Fibroblast of villous mesenchyme (primary cell): ENCODE measurements at places on chromosomes 11 and 22. TPM values are rescaled to one million over a fixed set of nuclear protein-coding genes. Genes with fewer than 3 reads are reported as not detected.
A peak's percentile ranks its signal among the peaks of the same experiment; 100 is the strongest.

DNA sequence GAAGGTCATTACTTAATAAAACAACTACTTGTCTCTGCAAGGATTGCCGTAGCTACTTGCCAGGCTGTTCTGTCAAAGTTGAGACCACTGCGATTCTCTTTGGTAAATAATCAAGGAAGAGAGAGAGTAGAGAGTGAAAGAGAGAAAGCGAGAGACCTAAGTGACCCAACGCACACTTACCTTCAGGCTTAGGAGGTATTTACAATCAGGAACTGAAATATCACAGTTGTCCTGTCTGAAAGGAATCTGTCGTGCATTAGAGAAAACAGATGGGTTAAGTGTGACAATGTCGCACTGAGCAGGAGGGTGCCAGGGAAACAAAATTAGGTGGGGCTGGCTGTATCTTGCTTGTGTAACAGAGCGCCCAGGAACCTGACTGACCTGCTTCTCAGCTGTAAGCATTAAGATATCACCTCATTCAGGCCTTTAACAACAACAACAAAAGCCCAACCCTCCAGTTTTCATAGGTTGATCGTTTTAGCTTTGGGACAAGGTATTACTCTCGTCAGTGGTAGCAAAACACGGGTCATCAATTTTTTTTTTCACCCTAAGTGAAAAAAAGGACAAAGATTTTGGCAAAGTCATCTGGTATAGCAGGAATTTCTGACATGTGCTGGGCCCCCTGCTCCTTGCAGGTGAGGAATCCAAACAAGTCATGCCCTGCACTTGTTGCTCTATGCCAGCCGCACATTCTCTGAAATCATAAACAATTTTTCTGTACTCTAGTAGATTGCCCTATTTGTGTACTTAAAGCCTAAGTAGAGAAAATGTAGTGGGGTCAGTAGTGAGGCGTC lies at the start of gene MUC15:
TSS of gene MUC15 (minus strand) at position 403 of the 794 bp plus-strand sequence. CDS start 5,169 bp downstream, outside the sequence.
- DNase-seq: no peak

GRCh38 chr11:67486481-67487195 lies 3.8 kb downstream of the AIP start:
- DNase-seq: no peak

- DNase-seq: peak; percentile 96
Measured at GRCh38 chr11:95512682-95513081, 276.9 kb downstream of the FAM76B start.

DNA sequence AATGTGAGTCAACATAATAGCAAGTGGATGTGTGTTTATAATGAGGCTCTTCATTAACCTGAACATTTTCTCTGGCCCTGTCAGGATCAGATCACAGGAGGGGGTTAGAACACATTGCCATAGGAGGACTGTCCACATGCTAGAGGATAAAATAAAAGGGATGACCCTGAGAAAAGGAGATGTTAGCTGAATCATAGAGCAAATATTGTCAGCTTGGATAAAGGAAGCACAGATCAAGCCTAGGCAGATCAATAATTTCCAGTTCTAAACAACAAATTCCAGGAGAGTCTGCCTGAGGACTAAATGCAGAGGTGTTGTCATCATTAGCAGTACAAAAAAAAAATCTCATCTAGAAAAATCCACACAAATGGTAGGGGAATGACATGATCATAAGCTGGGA lies 337.9 kb downstream of the LRRC4C start:
- no peak for DNase-seq

DNA sequence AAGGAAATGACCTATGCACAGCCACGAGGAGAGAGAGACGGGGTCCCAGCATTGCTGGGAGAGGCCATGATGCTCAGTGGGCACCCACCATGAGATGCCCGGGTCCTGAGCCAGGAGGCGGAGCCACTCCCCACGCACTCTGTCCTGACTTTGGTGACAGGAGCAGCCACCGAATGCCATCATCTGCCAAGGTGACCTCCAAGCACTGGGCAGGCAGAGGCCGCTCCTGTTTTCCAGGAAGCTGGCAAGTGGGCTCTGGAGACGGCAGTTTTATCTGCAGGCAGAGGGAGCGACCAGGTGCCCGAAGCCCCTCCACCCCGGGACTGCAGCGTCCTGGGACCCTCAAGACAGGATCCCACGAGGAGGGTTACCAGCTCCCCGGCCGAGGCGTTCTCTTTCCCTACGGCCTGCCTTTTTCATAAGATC lies 453.9 kb downstream of the BRD1 start:
- DNase-seq: no peak

DNA sequence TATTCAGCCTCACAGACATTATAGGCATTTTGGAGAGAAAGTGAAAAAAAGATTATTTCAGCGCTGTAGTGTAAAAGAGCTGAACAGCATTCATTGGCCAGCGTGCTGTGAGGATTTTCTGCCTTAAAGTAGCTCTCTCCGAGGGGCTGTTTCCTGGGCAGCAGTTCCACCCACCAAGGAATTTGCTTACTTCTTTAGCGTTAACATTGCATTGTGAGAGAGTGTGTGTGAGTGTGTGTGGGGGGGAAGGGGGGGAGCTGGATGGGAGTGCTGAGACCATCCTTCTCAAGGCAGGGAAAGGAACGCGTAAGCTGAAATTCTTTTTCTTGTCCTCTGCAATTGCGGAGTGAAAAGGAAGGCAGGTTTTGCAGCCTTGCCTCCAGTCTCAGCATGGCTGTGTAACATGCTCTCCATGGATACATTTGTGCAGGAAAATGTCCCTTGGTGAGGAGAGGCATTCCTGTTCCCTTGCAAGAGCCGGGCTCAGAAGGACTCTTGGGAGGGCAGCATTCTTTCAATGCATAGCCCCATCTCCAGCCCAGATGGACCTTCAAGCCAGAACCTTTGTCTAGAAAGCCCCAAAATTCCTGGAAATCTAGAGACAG lies 159.9 kb upstream of the NAV2 start:
- no peak for DNase-seq

DNA sequence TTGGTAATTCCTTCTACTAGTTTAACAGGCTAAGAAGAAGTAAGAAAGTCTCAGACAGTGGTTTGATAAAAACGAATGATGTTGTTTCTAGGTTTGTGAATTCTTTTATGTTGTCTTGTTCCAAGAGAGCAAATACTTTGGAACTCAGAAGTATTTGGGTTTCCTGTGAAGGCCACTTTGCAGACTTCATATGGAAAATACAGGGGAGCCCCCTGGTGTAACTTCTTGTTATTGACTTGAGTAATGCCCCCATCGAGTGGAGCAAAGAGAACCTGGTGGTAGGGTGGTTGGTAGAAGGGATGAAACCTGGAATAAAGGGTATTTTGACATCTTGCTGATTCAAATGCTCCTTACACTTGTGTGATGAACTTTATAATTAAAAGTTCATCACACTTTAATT lies 40.0 kb upstream of the PTH start:
- peak; percentile 1 for DNase-seq

GRCh38 chr11:73956876-73957653 lies 6.2 kb downstream of the DNAJB13 start:
- DNase-seq: no peak

GRCh38 chr11:66956689-66957290 lies 1.4 kb downstream of the PC start:
- peak; percentile 88 for DNase-seq

- DNase-seq: peak; percentile 93
Measured at GRCh38 chr11:68010090-68011041, at the start of gene ALDH3B1. Gene ALDH3B1, plus strand, starts transcription at chr11:68010327. Its CDS starts 4,971 bp downstream, at chr11:68015298.

GRCh38 chr11:118619444-118620197 lies 12.2 kb downstream of the PHLDB1 start:
- DNase-seq: peak; percentile 97

DNA sequence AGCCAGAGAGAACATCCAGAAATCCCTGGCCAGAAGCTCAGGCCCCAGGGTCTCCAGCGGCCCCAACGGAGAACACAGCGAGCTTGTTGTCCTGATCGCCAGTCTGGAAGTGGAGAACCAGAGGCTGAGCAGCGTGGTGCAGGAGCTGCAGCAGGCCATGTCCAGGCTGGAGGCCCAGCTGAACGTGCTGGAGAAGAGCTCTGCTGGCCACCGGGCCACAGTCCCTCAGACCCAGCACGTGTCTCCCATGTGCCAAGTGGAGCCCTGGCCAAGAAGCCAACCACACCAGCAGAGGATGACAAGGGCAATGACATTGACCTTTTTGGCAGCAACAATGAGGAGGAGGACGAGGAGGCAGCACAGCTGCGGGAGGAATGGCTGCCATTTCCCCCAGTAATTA lies 20.6 kb upstream of the SCGB1D1 start:
- no peak for DNase-seq

- DNase-seq: no peak
Measured at GRCh38 chr11:19474211-19474610, 233.5 kb upstream of the E2F8 start.

DNA sequence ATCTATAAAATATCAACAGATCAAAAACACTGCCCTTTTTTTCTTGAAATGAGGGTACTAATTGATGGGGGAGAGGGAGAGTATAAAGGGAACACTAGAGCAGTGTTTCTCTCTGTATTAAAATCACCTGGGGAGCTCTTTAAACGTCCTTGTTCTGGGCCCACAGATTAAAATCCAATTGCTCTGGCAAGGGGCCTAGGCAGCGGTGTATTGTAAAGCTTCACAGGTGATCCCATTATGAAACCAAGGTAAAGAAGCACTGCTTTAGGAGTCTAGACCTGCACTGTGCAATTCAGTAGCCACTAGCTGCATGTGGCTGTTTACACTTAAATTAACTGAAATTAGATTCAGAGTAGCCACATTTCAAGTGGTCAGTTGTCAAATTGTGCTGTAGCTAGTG lies 3.0 kb downstream of the AQP11 start:
- no peak for DNase-seq

DNA sequence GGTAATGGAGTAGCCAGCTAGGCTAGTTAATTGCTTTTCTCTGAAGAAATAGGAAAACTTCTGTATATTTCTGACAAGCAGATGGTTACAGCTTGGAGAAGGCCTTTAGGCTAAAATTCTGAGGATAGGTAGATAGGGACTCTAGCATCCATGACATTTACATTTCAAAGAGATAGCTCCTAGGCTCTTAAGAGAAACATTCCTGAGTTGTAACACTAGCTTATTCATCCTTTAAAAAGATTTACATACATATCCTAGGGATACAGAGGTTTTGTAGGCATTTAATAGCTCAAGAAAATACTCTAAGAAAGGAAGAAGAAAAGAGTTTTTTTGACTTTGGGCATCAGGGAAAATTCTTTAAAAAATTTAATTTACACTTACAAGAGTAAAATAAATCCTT lies 130.9 kb upstream of the CCDC179 start:
- no peak for DNase-seq

DNA sequence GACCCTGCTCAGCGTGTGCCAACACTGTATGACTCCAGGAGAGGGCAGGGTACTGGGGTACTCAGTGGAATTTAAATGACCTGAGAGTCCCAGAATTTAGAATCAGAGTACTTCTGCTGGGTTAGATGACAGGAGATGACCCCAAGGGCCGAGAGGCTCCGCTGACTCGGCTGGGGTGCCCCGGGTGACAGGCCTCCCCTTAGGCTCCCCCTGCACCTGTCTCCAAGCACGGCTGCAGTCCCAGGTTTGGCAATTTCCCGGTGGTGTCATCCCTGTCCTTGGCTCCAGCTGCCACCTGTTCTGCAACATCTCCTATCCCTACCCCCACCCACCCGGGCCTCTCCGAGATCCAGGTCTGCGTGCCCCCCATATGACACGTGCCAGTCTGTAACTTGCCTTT lies 1.3 kb downstream of the ACTN3 start:
- DNase-seq: no peak

- no peak for DNase-seq
Measured at GRCh38 chr11:31141789-31142188, 227.8 kb downstream of the DCDC1 start.

DNA sequence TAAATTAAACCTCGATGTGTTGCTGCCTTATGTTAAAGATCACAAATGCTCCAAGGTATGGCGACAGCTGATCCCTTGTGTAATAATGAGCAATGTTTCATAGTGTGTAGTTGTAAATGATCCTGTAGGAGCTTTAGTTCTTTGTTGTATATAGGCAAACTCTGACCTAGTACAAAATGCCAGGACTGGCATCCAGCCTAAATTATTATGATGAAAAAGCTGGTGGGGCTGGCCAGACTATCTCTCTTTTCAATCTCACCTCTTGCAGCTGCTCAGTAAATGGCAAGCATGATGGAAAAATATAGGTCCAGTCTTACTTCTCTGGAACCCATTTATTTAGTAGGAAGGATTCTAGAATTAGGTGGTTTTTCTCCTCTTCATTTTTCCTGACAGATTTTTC lies 345.1 kb upstream of the C11orf87 start:
- DNase-seq: no peak

GRCh38 chr22:39999144-39999757 lies 4.5 kb downstream of the FAM83F start:
- DNase-seq: peak; percentile 87

DNA sequence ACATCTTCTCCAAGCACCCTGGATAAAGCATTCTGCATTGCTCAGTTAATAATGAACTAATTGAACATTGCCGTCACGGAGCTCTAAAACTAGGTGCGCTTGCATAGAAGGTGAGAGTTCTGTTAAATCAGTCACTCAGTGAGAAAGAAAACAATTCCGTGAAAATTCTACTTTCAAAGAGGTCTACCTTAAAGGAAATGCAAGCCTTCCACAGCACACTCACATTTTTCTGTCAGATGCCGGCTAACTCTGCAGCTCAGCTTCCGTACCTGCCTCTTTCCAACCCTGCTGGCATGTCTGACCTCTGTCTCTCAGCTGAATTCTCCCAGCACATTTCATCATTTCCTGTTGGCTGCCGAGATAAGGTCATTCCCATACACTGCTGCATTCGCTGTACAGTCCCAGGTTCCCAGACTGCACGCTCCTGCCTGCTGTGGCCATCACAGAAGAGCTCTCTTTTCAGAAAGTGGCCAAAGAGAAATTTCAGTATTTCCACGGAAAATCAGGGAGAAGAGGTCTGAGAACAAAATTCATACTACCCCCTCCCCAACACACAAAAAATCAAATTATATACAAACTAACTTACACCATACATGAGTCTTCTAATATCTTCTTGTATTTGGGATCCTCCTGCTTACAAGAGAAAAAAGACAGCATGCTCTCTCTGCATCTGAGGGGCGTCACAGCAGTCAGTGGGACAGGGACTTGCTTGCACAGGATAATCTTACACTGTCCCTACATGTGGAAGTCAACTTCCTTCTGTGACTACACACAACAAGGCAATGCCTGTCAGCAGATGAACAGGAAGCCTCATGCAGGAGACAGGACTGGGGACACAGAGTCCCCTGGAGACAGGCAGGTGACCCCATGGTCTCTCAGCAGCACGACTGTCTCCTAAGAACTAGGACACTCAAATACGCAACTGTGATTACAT lies 55.1 kb downstream of the PACSIN2 start:
- DNase-seq: peak; percentile 95

- DNase-seq: no peak
Measured at GRCh38 chr11:27075655-27076054, 35.0 kb downstream of the BBOX1 start.

GRAP2 gene
- total RNA-seq: under 0.01 TPM in 2 replicates

OR1S2 gene
- not detected in 2 replicates for total RNA-seq

FJX1 gene
- total RNA-seq: 89.8 and 205 TPM in 2 replicates

CARD10 gene
- total RNA-seq: 3.0 and 3.5 TPM in 2 replicates

TBX10 gene
- total RNA-seq: not detected in 2 replicates

SCARF2 gene
- total RNA-seq: 15.5 and 26.4 TPM in 2 replicates

PKP3 gene
- 2.2 and 2.6 TPM in 2 replicates for total RNA-seq

CHRM1 gene
- total RNA-seq: not detected in 2 replicates

MMP3 gene
- total RNA-seq: 39.7 and 181 TPM in 2 replicates

CTSW gene
- total RNA-seq: 0.43 TPM in 1 of 2 replicates, not detected in the other

PARVG gene
- not detected in 2 replicates for total RNA-seq
